ENCODE measurements at places on chromosomes 3 and 15.

DNA sequence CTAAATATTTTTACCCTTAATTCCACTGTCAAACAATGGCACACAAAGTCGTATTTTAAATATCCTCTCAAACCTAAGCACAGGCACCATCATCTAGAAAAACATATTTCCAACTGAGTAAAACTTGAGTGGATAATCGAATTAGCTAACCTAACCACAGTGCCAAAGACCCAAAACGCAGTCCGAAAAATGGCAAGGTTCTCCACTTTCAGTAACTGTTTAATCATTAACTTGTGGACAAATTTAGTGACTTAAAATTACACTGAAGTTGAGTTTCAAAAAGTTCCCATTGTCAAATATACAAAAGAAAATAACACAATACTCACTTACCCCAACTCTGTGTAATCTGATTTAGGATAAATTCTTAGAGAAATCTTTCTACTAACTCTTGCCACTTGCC lies 10.0 kb downstream of the CNBP start:
- no peak for DNase-seq

DNA sequence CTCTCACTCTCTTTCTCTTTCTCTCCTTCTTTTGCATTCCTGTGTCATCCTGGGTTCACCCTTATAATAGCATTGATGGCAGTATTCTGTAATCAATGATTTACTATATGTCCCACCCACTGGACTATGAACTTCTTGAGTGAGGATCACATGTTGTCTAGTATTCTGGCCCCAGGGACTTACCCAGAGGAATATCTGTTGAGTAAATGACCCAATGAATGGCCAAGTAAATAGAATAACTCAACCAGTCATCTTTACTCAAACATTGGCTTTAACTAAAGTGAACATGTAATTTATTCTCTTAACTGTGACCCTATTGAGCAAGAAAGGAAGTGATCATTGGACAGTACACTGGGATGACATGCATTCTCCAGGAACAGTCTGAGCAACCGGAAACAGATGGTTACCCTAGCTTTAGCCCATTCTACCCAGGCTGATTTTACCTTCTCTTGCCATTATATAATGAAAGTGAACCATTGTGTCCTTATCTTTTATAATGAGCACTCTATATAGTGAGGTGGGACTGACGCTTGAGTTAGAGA lies 94.5 kb upstream of the SOX14 start:
- DNase-seq, result no peak

DNA sequence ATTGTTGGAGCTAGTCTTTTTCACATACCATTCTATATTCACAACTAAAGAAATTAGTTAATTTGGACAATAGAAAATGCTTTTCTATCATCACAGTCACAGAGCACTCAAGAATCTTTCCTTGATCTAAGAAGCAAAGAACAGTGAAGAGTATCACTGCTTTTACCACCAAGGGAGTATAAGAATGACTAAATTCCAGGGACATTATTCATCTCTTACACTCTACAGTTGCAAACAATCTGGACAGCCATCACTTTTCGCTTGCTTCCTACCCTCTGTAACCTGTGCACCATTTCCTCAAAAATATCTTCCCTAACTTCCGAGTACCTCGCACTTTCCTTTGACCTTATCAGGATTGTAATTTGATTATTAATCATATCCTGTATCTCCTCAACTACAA lies 359.5 kb upstream of the TMCO5A start:
- no peak for DNase-seq

GRCh38 chr3:95350049-95350448 lies 1287.2 kb downstream of the NSUN3 start:
- DNase-seq, result no peak

- no peak for DNase-seq
Measured at GRCh38 chr3:153680526-153680925, 440.7 kb upstream of the ARHGEF26 start.

- DNase-seq, result no peak
Measured at GRCh38 chr3:47113669-47114365, 50.1 kb downstream of the SETD2 start.

GRCh38 chr15:67124911-67125588 lies 59.6 kb downstream of the SMAD3 start:
- DNase-seq, result no peak

DNA sequence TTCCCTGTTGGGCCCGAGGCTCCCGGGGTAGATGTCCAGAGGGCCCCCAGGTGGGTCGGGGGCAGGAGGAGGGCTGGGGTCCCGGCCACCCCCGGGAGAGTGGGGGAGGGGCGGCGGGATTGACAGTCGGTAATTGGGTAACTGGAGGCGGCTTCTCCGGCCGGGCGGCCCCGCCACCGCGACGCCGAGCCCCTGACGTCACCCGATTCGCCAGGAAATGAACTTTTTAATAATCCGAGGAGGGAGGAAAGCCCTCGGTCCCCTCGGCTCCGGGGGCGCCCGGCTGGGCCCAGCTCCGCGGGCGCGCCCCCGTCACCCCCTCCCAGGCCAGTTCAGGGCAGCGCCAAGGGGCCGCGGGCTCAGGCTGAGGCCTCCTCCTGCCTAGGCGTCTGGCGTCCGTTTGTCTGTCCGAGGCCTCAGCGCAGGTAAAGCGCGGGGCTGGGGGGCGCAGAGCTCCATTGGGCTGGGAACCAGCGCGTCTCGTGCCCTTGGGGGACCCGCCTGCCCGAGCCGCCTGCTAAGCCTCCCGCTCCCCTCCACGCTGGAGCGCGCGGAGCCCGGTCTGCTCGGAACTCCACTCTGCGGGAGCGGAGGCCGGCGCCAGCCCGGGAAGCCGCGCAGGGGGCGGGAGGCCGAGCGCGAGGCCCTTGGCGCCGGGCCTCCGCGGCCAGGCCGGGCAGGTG lies 3.9 kb downstream of the GATA2 start:
- no peak for DNase-seq

DNA sequence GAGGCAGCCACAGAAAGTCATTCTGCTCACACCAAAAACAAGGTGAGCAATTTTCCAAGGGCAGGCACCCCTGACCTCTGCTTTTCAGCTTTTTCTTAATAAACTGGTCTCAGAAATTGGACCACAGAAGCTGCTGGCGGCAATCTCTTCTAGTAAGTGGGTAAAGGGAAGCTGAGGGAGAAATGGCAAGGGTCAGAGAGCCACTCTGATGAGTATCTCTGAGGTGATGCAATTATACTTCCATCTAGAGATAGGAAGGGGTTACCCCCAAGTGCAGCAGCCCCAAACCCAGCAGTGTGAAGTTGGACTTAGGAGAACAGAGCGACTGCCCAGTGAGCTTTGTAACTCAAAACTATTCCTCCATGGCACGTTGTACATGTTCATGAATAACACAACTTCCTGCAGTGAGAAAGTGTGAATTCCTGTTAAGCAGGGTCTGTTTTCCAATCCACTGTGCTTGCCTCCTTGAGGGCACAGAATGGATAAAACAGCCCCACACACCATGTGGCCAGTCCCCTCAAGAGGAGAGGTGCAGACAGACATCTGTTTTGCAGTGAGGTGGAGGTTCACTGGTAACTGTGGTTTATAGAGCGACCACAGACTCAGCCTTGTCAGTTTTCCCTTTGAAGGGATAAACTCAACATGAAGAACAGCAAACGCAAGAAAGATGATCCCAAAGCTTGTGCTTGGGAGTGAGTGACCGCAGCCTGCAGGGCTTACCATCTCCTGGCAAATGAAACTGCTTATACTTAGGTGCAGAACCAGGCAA lies 683.4 kb upstream of the CFAP20DC start:
- DNase-seq, result no peak

GRCh38 chr3:65558826-65559225 lies 479.9 kb downstream of the MAGI1 start:
- DNase-seq, result no peak

- no peak for DNase-seq
Measured at GRCh38 chr3:189158034-189158433, 13.7 kb upstream of the TPRG1 start.

GRCh38 chr3:151203051-151203420 lies at the start of gene GPR171:
GPR171 (minus strand) TSS chr3:151203216; CDS start chr3:151199386, 3,830 bp downstream.
- DNase-seq, result no peak

DNA sequence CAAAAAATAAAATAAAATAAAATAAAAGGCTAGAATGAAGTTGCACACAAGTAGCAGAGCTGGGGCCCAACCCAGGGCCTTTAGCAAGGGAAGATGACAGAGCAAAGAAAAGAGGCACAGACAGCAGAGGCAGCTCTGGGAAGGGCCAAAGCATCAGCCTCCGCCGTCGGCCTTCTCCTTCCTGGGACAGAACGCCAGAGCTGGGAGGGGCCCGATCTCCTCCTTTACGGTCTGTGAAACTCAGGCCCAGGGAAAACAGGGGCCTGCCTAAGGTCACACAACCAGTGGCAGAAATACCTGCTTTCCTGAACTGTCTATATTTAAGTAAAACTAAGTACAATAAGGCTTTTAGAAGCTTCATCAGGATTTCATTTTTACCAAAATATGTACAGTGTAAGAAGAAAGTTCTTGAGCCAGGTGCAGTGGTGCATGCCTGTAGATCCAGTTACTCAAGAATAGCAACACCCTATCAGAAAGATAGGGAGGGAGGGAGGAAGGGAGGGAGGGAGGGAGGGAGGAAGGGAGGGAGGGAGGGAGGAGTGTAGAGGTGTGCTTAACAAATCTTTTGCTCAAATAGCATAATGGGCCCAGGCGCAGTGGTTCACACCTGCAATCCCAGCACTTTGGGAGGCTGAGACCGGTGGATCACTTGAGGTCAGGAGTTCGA lies 43.0 kb upstream of the MUC4 start:
- DNase-seq, result no peak

- DNase-seq, result no peak
Measured at GRCh38 chr3:98521897-98522543, 682 bp downstream of the CLDND1 start.

DNA sequence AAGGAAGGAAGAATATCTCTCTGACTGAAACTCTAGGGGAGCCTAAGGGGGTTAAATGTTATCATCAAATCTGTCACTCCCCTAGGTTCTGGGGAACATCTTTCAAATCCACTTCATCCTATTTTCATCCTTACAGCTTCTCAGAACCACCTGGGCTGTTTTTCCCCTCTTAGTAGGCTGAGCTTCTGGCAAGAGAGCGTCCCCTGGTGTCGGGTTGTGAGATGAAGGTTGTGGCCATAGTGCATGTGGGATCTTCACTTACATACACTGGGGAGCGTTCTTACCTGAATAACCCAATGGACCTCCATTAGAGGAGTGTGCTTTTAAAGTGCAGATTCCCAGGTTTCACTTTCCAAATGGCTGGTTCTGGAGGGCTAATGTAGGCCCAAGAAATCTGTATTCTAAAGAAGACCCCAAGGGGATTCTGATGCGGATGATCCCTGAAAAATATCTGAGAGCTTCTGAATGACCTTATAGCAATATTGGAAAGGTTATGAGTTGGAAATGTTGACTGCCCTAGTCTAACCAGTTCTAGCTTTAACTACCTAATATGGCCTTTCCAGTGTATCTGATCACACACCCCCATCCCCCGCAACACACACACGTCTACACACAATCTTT lies 663.7 kb downstream of the AGBL1 start:
- DNase-seq, result no peak

GRCh38 chr3:43695443-43695842 lies 4.7 kb downstream of the ABHD5 start:
- DNase-seq, result no peak

GRCh38 chr15:90817117-90818057 lies 51.0 kb upstream of the FURIN start:
- peak; percentile 75 for DNase-seq

GRCh38 chr15:59694779-59695178 lies 5.7 kb upstream of the BNIP2 start:
- DNase-seq, result no peak

GRCh38 chr3:119831941-119832371 lies 50.1 kb downstream of the NR1I2 start:
- DNase-seq, result no peak

DNA sequence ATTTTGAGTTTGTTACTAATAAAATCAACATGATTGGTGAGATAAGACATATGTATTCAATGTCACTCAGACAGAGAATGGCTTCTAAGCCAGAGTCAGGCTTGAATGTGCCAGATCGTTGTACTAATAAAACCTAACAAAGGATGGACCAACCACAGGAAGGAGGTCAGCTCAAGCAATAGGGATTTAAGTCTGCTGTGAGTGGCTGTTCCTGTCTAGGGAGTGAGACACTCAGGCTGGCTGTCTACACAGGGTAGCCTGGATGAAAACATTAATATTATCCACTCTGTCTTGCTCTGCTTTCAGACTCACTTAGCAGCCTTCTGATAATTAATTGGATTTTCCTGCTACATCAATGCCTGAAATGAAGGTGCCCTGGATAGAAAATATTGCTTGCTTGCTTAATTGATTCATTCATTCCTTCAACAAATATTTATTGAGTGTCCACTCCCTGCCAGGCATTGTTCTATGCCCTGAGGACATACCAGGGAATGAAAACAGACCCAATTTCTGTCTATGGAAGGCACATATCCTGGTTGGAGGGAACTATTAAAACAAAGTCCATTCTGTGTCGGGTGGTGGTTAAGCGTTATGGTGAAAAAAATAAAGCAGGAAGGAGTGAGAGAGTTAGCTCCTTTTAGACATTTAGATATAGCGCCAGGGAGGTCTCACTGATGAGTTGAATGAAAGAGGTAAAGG lies 239.4 kb downstream of the CHST2 start:
- no peak for DNase-seq

DNA sequence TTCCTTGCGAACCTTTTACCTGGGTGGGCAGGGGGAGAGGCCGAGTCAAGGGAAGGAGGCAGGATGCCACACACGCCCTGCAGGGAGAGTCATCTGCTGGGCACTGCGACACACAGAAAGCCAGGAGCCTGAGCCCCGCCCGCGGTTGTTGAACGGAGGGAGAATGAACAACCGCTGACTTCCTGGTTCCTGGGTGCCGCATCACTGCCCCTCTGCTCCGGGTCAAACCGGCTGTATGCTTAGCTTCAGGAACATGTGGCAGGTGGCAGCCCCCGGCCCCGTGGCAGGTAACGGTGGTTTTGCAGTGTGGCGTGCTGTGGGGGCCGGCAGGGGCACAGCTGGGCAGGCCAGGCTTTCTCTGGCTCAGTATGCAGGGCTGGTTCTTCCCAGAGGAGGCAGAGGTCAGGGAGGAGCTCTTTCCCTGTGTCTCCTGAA lies 33.4 kb downstream of the APBA2 start:
- no peak for DNase-seq

GRCh38 chr3:99634881-99635280 lies 3.5 kb upstream of the COL8A1 start:
- no peak for DNase-seq

DNA sequence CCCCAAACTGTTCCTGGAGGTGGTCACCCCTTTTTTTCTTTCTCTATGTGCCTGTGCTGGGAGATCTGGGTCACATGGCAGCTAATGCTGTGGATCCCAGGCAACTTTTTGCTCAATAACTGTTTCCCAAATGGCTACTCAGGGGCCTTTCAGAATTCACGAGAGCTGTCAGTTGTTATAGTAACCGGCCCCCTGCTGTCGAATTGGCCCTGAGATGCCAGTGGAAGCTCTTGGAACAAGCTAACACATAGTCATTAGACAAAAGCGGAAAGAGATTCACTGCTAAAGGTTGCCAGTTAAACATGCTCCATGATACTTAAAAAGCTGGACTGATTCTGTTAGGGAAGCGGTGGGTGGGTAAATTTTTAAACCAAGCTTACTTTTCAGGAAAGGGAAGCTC lies 144.1 kb downstream of the FEZF2 start:
- no peak for DNase-seq

Data from osteocyte (in vitro differentiated cells).